ENCODE measurements at places on chromosomes 4 and X.

GRCh38 chrX:69097451-69098236, 67.6 kb downstream of the PJA1 start:
- H3K36me3 ChIP-seq: no peaks in the 10 kb centered on the region
- DNase-seq: peak; percentile 27
- H3K4me3 ChIP-seq: no peak overlapping the region
- H3K27ac ChIP-seq: no peak overlapping the region
- no peaks in the 10 kb centered on the region for H3K4me1 ChIP-seq
- H3K27me3 ChIP-seq: no peaks in the 10 kb centered on the region

DNA sequence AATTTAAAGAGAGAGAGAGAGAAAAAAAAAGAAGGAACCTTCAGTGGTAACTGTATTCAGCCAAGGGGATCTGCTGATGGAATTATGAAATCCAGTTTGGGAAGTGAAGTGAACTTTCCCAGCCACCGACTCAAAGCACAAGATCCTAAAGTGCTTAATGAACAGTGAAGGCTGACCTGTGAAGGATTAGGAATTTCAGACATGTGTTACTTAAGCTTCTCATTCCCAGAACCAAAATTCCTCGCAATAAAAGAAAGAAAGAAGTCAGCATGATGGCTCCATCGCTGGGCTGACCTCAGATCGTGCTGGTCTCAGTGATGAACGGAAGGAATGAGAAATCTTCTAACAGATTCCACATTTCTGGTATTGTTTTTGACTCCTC, 135.2 kb downstream of the ARSF start:
- H3K4me1 ChIP-seq: peaks cover 19% of the 10 kb centered on the region
- H3K4me3 ChIP-seq: no peak overlapping the region
- peak overlapping the region; percentile 62 for H3K27ac ChIP-seq
- H3K27me3 ChIP-seq: no peaks in the 10 kb centered on the region

GRCh38 chrX:121161501-121161933, 114.1 kb downstream of the GLUD2 start:
- no peaks in the 10 kb centered on the region for H3K27me3 ChIP-seq
- no peak overlapping the region for H3K4me3 ChIP-seq
- H3K4me1 ChIP-seq: no peaks in the 10 kb centered on the region
- no peak overlapping the region for H3K27ac ChIP-seq
- DNase-seq: no peak

DNA sequence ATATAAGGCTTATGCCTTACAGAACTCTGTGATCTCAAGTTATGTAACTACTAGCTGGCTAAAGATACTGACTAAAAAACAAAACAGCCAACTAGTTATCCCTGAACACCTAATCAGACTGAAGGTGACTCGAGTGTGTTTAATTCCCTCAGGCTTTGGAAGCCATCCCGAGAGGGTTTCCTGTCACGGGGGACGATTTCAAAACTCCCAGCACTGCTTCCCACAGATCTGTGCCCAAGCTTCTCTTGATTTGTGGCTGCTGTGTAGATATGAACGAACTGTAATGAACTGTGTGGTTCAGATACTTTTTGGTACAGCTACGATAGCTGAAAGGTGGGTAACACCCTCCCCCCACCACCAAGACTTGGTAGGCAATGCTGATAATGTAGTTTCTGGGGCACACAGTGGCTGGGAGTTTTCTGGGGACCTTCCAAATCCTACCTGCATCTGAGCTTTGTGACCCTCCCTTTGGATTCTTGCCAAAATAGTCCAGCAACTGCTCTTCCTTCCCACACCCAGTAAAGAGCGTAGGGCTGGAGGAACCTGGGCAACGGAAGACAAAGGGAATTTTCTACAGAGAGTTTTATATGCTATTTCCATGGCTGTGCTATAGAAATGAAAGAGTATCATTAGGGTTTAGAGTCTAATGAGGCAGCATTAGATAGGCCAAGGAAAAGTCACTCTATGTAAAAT, 148.8 kb downstream of the MGST2 start:
- no peak for DNase-seq
- H3K4me3 ChIP-seq: no peak overlapping the region
- H3K4me1 ChIP-seq: peaks cover 18% of the 10 kb centered on the region

DNA sequence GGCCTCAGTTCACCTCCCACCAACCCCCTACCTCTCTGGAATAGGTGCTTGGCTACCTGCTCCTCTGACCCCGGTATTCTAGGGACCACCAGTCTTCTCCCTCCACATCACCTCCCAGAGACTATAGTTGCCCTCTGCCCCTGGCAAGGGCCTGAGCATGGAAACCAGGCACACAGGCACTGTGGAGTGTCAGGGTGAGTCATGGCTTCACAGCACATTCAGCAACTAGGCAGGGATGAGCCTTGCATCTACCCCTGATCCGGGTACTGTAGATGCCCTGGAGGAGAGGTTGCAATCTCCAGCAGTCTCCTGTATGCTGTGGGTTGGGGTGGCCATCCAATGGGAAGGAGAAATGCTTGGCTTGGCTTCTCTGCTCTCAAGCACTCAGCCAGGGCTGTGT, 472.7 kb downstream of the IDS start:
- H3K36me3 ChIP-seq: no peaks in the 10 kb centered on the region
- no peaks in the 10 kb centered on the region for H3K27me3 ChIP-seq
- no peak overlapping the region for H3K27ac ChIP-seq
- no peaks in the 10 kb centered on the region for H3K4me1 ChIP-seq
- DNase-seq: no peak

DNA sequence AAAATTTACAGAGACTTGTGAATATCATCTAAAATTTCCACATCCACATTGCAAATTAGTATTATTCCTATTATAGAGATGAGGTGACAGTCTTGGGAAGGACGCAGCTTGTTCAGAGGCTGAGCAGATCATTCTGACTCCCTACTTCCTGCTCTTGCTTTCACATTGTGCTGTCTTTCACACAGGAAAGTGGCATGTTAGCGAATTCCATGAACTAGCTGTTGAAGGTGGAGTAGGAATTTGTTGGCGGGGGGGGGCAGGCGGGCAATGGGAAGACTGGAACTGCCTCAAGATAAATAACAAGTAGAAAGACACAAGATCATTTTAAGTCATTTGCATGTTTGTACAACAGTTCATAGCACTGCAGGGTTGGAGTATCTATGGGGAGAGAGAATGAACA, 2.3 kb downstream of the PF4V1 start:
- DNase-seq: no peak
- no peaks in the 10 kb centered on the region for H3K36me3 ChIP-seq
- H3K4me1 ChIP-seq: no peaks in the 10 kb centered on the region
- peaks cover 27% of the 10 kb centered on the region for H3K27me3 ChIP-seq
- no peak overlapping the region for H3K4me3 ChIP-seq
- no peak overlapping the region for H3K27ac ChIP-seq

DNA sequence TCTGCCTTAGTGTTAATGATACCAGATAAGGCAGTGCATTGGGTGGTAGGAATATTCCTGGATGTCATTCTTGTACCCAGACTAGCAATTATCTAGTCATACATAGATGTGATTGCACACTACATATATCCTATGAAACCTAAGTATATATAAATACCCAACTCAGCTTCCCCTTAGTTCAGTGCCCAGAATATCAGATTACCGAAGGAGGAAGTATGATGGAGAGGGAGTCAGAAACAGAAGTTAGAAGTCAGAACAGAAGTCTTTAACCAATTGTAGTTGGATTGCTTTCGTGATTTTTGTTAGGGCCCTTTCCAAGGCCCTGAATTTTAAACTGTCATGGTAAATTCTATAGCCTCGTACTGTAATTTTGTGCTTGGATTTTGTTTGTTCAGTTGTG, 42.9 kb downstream of the MOB1B start:
- H3K4me1 ChIP-seq: no peaks in the 10 kb centered on the region
- no peak overlapping the region for H3K4me3 ChIP-seq
- H3K27ac ChIP-seq: no peak overlapping the region
- DNase-seq: no peak

DNA sequence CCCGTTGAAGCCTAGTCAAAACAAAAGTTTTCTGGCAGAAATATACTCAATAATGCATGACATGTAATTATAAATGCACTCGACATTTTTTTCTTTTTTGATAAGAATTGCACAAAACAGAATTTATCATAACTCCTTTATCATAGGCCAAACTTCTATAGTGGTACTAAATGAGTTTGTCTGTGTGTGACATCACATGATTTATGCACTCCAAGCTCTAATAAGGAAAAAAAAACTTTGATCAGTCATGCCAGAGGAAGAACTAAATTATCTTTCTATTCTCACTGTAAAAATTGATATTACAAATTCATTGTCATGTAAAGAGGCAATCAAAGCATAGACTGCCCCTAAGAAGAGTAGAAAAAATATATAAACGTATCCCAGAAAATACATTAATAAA, 112.4 kb upstream of the NOCT start:
- no peak for DNase-seq
- H3K4me1 ChIP-seq: peaks cover 6% of the 10 kb centered on the region
- no peak overlapping the region for H3K27ac ChIP-seq
- no peaks in the 10 kb centered on the region for H3K36me3 ChIP-seq
- no peaks in the 10 kb centered on the region for H3K27me3 ChIP-seq

GRCh38 chrX:48942895-48943294, 14.5 kb downstream of the OTUD5 start:
- H3K4me3 ChIP-seq: no peak overlapping the region
- no peak overlapping the region for H3K27ac ChIP-seq
- no peaks in the 10 kb centered on the region for H3K27me3 ChIP-seq
- H3K4me1 ChIP-seq: no peaks in the 10 kb centered on the region
- H3K36me3 ChIP-seq: no peaks in the 10 kb centered on the region

GRCh38 chr4:3263053-3263875, 14.3 kb downstream of the MSANTD1 start:
- DNase-seq: no peak
- H3K27ac ChIP-seq: no peak overlapping the region
- H3K27me3 ChIP-seq: no peaks in the 10 kb centered on the region
- no peak overlapping the region for H3K4me3 ChIP-seq
- H3K36me3 ChIP-seq: no peaks in the 10 kb centered on the region
- no peaks in the 10 kb centered on the region for H3K4me1 ChIP-seq

- DNase-seq: no peak
- no peaks in the 10 kb centered on the region for H3K36me3 ChIP-seq
- no peak overlapping the region for H3K27ac ChIP-seq
- no peaks in the 10 kb centered on the region for H3K4me1 ChIP-seq
Measured at GRCh38 chrX:148522006-148522405, 21.6 kb downstream of the AFF2 start.

- H3K27ac ChIP-seq: no peak overlapping the region
- H3K4me1 ChIP-seq: no peaks in the 10 kb centered on the region
- DNase-seq: no peak
- no peak overlapping the region for H3K4me3 ChIP-seq
- no peaks in the 10 kb centered on the region for H3K36me3 ChIP-seq
Measured at GRCh38 chr4:177434667-177435066, 7.6 kb downstream of the AGA start.

GRCh38 chr4:673349-674091, 556 bp downstream of the ATP5ME start:
- peak overlapping the region; percentile 38 for H3K27ac ChIP-seq
- no peaks in the 10 kb centered on the region for H3K36me3 ChIP-seq
- peak overlapping the region; percentile 44 for H3K4me3 ChIP-seq
- no peaks in the 10 kb centered on the region for H3K27me3 ChIP-seq
- peaks cover 18% of the 10 kb centered on the region for H3K4me1 ChIP-seq

DNA sequence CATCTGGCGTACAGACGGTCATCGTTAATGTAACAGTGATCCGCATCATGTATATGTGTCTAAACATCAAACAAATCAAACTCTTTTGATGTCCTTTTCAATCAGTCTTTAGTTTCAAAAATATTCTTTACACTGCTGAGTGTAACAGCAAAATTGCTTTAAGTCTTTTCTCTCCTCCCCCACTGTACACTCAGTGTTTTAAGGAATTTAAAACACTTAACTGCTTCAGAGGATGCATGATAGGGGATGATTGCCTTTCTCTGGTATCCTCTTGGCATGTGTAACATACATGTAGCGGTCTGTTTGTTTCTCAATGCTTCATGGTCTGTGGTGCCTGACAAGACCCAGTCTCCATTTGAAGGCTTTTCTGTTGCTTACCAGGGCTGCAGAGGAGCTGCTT, 41.6 kb downstream of the LIMCH1 start:
- no peaks in the 10 kb centered on the region for H3K36me3 ChIP-seq
- H3K4me3 ChIP-seq: no peak overlapping the region
- H3K4me1 ChIP-seq: no peaks in the 10 kb centered on the region

DNA sequence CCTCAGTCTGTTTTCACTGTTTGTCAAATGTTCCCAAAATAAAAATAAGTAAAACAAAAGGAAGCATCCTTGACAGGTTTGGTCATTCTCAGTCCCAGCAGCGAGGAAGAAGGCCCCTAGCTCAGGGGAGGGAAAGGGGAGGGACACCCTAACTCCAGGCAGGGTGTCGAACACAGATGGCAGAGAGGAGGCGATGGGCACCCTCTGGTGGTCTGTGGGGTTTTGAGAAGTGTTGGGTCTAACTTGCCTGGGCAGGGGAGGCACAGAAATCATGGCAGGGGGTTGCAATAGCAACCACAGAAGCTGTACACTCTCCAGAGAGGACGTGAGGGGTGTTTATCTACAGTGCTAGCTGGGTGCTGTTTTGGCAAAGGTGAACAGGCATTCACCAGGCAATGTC, 229.8 kb upstream of the SFRP2 start:
- no peaks in the 10 kb centered on the region for H3K4me1 ChIP-seq
- DNase-seq: no peak
- H3K27me3 ChIP-seq: peaks cover 2% of the 10 kb centered on the region
- H3K4me3 ChIP-seq: no peak overlapping the region
- H3K36me3 ChIP-seq: no peaks in the 10 kb centered on the region
